ENCODE measurements at places on chromosomes 3 and 15.

DNA sequence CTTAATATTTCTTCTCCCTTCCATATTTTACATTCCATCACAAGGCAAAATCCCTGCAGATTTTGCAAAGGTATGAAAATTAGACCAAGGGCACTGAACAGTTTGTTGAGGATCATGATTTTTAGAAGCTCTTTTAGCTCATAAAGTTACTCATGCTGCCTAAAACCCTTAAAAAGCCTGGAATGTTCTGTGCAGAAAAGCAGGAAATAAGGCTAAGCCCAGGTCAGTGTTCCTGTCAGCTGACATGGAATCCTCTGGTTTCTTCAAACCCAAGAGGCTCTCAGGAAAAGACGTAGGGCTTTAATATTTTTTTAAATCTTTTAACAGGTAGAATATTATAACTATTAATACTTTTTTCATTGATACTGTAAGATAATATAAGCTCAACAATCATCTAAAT, 8.2 kb downstream of the CBLB start:
- DNase-seq, result no peak

DNA sequence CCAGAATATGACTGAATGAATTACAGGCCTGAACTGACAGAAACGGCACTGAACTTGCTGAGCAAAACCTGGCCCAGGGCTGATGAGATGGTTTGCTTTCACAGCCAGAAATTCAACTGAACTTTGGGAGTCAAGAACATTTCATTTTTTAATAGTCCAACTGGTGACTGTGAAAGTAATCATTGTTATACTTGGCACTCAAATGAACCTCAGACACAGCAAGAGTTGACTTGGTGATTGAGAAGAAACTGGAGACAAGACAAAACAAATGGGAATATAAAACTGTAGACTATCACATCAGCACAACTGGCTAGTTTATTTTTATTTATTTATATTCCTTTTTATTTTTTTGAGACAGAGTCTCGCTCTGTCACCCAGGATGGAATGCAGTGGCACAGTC, 858.9 kb upstream of the CFAP20DC start:
- DNase-seq, result no peak

DNA sequence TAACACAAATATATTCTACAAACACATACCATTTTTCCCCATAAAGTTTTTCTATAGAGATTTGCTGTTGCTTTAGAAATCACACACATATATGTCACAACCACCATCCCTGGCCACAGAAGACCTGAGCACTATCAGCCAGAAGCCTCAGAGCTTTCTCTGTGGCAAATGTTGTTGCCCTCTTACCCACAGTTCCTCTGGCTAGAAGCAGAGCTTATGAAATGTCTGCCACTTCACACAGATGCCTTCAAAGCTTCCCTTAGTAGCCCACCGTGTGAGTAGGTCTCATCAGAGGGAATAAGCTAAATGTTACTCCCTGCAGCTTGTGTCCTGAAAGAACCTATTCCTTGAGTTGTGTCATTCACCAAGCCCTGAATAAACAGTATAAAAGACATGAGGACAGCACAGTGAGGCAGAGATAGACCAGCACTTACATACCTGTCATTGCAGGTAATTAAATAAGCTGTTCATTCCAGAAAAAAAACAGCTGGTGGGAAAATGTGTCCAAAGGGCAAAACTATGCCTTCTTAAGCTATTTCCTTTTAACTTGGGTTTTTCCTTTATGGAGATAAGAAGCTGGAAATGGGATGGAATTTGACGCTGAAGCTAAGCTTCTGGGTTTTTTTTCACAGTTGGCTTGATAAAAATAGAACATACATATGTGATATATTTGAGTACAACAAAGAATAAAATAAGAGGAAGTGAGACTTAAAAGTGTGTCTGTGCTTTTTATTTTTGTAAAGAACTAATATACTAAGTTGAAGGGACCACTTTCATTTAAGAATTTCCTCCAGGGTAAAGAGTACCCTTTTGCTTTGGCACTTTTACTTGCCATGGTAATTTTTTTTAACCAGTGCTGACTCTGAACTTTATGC, 391.4 kb downstream of the KCNH8 start:
- DNase-seq, result no peak

DNA sequence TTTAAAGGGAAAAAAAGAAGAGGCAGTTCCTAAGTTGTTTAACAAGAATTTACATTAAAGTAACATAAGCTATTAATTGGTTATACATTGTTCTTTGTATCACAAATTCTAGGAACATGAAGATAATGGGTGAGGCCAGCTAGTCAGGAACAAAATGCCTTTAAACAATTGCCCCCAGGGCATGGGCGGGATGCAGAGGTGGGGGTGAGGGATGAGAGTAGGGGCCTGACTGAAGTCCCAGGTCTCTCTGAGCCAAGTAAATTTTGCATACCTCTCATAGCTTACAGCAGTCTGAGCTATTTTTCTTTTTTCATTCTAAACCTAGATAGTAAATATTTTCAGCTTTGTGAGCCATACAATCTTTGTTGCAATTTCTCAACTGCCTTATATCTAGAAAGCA, 77.8 kb upstream of the RNU6-1 start:
- no peak for DNase-seq

- no peak for DNase-seq
These were observed 49.2 kb upstream of the TMEM115 start for GRCh38 chr3:50408443-50408944.

GRCh38 chr3:125163739-125164601, 48.6 kb downstream of the SLC12A8 start:
- DNase-seq, result no peak

All from SHP77 treated with DMSO at 0.1 percent for 48 hours (cell line).